ENCODE measurements at places on chromosomes 5 and 9. TPM values are rescaled to one million over a fixed set of nuclear protein-coding genes. Genes with fewer than 3 reads are reported as not detected.

The GMCL2 gene
- total RNA-seq: not detected

The TAS2R1 gene
- total RNA-seq: not detected

The PDCD1LG2 gene
- total RNA-seq: not detected

The IL9 gene
- not detected for total RNA-seq

The SHOC1 gene
- total RNA-seq: not detected

The QRFP gene
- not detected for total RNA-seq

The STC2 gene
- total RNA-seq: 2.6 TPM

The IFNA2 gene
- not detected for total RNA-seq

The OLFML2A gene
- total RNA-seq: 0.14 TPM

The FSD1L gene
- total RNA-seq: 16.9 TPM

The MYO10 gene
- 93.4 TPM for total RNA-seq

The HK3 gene
- total RNA-seq: not detected

The BARX1 gene
- not detected for total RNA-seq

The OR1Q1 gene
- not detected for total RNA-seq

The PCDHGA1 gene
- total RNA-seq: 0.93 TPM

The MCC gene
- total RNA-seq: 10.8 TPM

The SLC12A2 gene
- 31.7 TPM for total RNA-seq

The BSPRY gene
- not detected for total RNA-seq

The FAXDC2 gene
- 2.9 TPM for total RNA-seq

The HACD4 gene
- 0.75 TPM for total RNA-seq

The STKLD1 gene
- total RNA-seq: 2.8 TPM

The OTP gene
- 3.1 TPM for total RNA-seq

The HAPLN1 gene
- 1.4 TPM for total RNA-seq

The FLT4 gene
- total RNA-seq: 15.7 TPM

The RELL2 gene
- total RNA-seq: 6.9 TPM

The SLC34A1 gene
- total RNA-seq: 0.16 TPM

The PHF19 gene
- total RNA-seq: 100.0 TPM

The OR1J2 gene
- not detected for total RNA-seq

The NEURL1B gene
- 6.1 TPM for total RNA-seq

The PRR7 gene
- 19.0 TPM for total RNA-seq

The PPIC gene
- total RNA-seq: 1.7 TPM

The COL5A1 gene
- 18.6 TPM for total RNA-seq

The NR5A1 gene
- 0.35 TPM for total RNA-seq
